G401 (cell line): ENCODE measurements at places on chromosomes 2 and 18. TPM values are rescaled to one million over a fixed set of nuclear protein-coding genes. Genes with fewer than 3 reads are reported as not detected.

The ACKR3 gene
- not detected in 2 replicates for total RNA-seq

The BMPR2 gene
- total RNA-seq: 9.0 and 11.3 TPM in 2 replicates

DNA sequence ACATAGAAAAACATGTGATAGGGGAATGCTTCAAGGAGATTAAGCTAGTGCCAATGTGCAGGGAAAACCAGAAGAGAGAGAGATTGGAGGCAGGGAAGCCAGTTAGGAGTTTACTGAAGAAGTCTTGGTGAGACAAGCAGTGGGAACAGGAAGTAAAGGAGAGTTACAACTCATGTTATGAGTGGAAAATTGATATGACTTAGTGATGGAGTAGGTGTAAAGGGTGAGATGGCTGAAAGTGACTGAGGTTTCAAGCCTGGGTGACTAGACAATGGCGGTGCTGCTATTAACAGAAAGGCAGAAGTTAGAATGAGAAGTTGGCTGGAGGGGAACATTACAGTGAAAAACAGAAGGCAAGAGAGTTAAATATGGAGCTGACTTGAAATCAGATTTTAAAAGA lies 16.5 kb downstream of the DOK1 start:
- no peak for DNase-seq

DNA sequence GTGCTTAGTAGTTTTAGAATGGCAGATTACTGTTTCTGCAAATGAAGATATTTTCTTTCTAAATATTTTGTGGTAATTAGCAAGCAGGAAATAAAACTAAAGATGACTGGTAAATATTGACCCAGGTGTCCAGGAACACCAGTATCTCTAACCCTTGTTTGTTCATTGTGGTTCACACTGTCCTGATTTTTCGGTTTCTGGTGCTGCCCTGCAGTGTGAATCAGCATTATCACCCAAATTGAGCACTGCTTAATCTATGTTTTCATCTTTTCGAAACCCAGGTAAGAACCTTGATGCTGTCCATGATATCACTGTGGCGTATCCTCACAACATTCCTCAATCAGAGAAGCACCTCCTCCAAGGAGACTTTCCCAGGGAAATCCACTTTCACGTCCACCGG lies 167.4 kb downstream of the CAPN13 start:
- no peak for DNase-seq

- peak; percentile 76 for DNase-seq
Observed at GRCh38 chr2:7022492-7023385, 105.5 kb downstream of the RNF144A start.

DNA sequence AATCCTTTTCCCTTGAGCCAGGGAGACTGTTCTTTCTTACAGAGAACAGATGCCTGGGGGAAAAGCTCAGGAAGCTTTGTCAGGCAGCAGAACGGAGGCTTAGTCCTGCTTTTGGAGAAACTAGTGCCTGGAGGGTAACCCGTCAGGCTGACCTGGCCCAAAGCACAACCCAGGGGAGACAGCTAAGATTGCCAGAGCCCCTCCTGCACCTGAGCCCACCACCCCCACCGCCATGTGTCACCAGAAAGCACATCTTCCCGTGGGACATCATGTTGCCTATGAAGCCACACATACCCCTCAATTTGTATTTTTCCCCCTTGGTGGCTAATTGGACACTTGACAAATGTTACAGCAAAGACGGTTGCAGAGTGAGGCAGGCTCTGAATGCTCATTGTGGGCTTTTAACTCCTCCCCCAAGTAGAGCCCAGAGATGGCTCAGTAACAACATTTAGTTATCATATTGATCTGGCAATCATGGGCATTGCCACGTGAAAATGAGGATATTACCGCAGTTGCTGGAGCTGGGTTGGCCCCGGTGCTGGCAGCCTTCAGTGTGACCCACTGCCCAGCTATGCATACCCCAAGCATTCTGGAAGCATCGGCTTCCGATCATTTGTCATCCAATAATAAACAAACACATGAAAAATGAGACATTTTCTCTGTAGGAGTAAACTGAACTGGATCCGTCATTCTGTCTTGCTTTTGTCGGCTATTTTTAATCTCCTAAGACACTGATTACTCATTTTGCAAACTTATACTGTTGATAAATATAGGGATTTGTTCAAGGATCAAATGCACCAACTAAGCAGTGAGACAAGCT lies 229.5 kb downstream of the ATAD2B start:
- no peak for DNase-seq
